Stimulated activated CD4-positive, alpha-beta T cell treated with anti-CD3 and anti-CD28 coated beads, Interleukin-4, amount 100 ng/mL, for 4 hours (primary cell): ENCODE measurements at places on chromosomes 12 and 14.

DNA sequence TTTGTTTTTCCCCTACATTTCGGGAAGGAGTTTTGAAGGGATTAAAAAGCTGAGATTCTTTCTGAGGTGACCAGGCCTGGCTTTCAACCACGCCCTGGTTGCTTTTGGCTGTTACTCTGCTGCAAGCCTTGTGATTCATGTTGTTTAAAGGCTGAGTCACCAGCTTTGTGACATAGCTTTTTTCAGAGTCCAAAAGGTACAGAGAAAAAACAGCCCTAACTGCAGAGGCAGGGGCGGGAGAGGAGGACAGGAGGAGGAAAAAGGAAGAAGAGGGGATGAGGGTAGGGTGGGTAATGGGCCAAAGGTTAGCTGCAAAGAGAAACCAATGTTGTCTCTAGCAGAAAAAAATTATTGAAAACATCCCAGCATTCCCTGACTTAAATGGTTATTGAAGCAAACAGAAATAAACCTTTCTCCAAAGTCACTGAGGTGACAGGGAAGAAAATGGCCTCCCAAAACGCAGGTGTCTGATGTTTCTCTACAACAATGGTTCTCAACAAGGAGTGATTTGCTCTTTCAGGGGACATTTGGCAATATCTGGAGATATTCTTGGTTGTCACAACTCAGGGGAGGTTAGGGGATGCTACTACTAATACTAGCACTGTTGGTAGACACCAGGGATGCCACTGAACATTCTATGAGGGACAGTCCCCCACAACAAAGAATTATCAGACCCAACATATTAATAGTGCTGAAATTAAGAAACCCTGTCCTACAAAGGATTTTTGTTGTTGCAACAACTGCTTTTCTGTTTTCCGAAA lies 2.1 kb upstream of the UBC start:
- DNase-seq = peak; percentile 27

DNA sequence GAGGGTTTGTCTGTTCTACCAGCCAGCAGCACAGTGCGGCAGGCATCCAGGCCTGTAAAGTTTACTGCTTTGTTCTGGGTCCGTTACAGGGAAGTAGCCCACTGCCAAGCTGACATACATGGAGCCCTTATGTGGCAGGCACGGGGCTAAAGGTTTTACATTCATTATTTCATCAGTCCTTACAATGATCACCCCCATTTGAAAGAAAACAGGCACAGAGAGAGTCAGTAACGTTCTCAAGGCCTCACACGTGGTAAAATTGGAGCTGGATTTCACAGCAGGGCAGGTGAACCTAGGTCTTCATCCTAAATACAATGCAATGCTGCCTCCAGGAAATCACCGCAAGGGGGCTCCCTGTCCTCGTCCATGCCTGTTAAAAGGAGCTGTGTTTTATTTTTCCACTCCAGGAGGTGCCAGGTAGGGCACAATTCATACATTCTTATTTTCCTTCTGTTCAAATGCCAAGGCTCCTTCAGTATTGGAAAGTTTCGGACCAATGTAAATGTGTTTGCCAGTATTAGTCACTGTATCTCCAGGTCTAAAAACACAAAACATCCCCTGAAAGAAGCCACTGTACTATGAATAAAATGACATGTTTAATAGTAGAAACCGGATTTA lies 172.2 kb upstream of the GZMB start:
- no peak for DNase-seq

DNA sequence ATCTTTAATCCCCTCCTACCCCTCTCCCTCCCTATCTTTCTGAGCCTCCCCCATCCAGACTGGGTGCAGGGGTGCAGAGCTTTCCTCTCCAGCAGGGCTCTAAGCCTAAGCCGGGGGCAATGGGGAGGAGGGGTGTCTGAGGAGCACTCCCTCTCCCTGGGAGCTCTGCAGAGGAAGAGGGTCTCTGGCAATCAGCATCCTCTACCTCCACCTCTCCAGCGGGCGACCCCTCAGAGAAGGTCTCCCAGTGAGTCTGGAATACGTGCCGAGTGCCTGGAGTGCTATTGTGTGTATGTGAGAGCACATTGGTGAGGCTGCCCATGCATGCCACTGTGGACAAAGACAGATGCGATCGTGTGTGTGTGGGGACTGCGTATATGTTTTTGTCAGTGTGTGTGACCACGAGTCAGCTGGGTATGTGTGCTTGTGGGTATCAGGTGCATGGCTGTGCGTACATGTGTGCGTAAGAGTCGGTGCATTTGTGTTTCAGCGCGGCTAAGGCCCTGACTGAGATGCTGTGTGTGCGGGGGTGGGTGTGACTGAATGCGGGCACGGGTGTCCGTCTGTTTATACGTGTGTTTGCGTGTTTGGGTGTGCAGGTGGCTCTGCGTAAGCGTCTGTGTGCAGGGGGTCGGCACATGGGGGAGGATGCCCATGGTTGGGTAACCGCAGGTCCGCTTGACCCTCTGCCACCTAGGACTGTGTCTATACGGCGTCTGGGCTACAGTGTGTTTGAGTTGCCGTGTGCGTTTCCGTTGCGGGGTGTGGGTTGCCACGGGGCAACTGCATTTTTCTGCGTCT lies 905 bp upstream of the DLK1 start:
- DNase-seq = no peak

- DNase-seq = peak; percentile 66
Measured at GRCh38 chr12:48996794-48997718, 2.1 kb downstream of the DDN start.

- DNase-seq = no peak
Measured at GRCh38 chr14:93655078-93655750, 133.1 kb downstream of the PRIMA1 start.

GRCh38 chr14:64069634-64070359 lies 217.0 kb downstream of the SYNE2 start:
- no peak for DNase-seq

GRCh38 chr12:82596483-82596882 lies 90.2 kb upstream of the TMTC2 start:
- no peak for DNase-seq

DNA sequence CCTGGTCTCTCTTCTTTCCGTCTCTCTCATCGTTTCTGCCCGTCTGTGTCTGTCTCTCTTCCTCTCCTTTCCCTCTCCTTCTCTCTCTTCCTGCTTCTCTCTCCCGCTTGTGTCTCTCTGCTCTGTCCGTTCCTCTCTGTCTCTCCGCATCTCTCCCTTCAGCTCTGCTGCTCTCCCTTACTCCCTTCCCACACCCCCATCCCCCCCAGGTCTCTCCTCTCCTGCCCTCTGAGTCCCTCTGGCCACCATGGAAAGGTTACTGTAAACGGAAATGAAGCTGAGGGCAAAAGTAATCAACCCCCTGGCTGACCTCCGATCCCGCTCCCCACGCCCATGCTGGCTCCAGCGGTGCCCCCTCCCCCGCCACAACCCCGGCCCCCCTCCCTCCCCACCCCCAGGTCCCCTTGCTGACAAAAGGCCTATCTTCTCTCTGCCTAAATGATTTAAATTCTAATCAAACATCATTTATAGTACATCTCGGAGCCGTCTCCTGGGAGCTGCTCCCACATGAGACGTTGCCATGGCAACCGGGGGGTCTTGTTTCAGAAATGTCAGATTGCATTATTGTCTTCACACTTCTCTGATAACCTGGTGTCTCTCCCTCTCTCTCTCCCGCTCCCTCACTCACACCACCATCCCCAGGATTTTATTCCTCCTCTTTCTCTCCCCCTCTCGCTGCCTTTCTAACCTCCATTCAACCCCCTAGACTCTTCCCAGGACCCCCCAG lies 203.8 kb downstream of the RBM19 start:
- no peak for DNase-seq

DNA sequence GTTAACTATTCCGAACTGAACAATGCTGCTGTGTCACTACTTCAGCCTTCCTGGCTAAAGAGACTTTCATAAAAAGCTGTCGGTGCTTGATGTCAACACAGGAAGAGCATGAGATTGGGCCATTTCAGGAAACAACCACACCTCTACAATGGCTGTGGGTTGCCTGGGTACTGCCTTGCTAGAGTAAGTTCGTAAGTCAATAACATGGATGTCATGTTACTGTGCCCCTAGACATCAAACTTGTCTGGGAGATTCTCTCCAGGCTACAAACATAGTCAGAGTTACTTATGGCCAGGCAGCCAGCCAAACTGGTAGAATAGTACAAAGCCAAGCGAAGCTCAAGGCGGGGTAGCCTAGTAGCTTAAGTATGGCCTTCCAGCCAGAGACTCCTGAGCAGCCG lies 23.1 kb downstream of the MAX start:
- no peak for DNase-seq

DNA sequence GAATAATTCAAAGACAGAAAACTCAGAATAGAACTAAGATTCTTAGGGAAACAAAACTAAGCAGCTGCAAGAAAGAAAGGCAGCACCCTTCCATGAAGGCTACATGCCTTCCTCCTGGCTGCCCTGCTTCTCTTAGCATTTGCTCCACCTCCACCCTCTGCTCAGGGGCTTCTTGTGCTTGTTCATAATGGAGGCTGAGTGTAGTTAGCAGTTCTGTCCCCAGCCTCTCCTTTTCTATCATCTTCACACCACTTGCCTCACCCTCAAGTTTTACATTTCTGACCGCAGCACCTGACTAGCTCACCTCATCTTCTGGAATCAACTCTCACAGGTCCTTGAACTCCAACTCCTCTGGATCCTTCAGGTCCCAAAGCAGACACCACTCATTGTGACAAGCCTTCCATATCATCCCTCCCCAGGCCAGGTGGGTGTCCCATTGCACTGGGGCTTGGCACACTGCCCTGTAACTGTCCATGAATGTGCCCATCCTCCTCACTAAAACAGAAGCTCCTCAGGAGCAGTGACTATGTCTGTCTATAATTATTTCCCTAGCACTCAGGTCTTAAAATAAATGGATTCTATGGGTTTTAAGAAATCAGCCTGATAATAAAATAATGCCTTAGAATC lies 139.1 kb downstream of the TMTC1 start:
- DNase-seq = no peak

GRCh38 chr14:102187044-102187443 lies 47.3 kb downstream of the WDR20 start:
- DNase-seq = no peak

DNA sequence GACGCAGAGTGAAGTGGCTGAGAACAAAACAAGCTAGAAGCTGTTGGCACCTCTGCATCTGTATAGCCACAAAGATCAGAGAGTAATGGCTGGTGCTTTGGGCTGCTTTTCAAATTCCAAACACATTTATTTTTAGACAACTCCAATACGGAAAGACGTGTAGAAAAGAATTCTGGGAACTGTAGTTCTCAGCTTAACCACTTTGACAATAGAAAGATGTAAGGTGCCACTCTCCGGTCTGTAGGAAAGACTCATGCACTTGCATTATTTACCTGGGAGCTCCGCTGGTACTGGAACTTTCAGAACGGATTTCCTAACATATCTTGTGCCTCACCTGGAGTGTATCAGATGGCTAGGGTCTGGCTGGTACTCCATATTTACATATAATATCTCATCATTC lies 1.8 kb upstream of the OR4K2 start:
- no peak for DNase-seq

DNA sequence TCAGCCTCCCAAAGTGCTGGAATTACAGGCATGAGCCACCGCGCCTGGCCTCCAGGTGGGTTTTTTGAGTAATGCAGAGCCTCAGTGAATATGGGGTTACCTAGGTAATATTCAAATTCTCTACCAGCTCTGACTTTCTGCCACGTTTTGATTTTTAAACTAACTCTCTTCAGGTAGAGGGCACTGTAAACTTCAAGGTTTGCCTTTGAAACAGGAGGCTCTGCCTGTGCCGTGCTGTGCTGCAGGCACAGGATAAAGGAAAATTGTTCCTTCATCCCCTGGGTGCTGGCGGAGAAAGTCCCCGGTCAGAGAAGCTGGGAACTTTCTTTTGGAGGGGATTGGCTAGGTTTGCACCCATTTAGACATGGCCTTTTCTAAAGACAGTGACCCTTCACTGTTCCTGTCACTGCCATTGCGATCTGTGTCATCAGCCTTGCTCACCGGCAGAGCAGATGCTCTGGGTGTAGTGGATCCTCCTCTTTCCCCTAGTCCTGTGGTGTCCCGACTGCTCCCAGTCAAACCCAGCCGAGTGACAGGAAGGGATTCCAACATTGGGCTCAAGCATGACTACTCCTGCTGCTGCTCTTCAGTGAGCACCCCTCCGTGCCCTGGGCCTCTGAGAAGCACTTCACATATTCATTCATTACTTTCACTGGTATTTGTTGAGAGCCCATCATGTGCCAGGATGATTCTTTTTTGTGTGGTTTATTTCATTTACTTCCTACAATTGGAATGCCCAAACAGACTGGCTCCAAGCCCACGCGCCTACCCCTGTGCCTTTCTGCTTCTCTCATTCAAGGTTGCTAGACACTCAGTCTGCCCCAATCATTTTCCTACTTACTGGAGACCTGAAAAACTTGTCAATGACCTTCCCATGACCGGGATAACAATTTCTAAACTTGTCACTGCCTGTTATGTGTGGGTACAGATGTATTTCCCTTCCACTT lies 103.6 kb downstream of the TMEM30B start:
- no peak for DNase-seq

GRCh38 chr12:18275981-18276380 lies 14.7 kb downstream of the PIK3C2G start:
- DNase-seq = no peak

DNA sequence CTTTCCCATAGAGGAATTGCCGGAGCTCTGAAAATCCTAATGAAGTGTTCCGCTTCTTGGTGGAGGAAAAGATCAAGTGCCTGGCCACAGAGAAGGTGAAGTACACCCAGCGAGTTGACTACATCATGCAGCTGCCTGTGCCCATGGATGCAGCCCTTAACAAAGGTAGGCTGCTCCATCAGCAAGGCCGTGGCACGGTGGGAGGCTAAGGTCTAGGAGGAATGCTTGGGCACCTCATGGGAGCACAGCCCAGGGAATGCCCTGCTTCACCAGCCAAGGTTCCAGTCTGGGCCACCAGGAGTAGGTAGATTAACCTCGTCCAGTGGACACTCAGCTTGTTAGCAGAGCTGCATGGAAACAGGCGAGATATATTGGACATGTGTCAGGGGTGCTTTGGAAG lies 6.4 kb upstream of the TPI1 start:
- DNase-seq = no peak

DNA sequence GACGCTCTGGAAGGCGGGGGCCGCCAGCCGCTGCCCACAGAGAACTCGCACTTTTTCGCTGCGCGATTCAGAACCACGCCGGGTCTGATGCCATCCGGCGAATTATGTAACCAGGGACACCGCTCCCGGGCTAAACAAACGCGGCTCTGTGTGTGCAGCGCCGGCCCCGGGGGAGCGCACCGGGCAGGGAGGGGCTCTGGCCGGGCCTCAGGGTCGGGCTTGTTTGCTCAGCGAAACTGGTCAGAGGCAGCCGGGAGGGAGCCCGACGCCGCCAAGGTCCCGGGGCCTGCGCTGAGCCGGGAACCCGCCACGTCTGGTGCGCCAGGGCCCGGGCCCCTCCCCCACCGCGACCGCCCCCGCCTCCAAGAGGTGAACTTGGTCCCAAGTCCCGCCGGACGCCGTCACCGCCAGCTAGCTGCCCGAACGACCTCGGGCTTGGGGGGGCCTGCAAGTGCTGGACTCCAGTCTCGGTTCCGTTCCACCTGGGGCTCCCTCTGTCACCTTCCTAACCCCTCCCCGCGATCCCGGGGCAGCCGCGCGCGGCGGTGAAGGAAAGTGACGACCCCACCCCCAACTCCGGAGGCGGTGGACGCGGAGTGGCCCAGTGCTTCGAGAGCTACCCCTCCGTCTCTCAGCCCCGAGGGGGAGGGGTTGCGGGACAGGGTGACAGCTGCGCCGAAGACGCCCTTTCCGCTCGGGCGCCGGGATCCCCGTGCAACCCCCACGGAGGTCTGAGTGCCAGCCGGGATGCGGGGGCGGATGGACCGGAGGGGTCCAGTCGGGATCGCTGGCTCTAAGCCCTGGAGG lies 848 bp downstream of the CTDSP2 start:
- DNase-seq = peak; percentile 65

GRCh38 chr14:83706231-83706954 lies 1823.6 kb upstream of the FLRT2 start:
- no peak for DNase-seq

GRCh38 chr14:53778263-53778662 lies 178.4 kb downstream of the BMP4 start:
- DNase-seq = no peak
